ENCODE measurements at places on chromosomes 12 and 14.

GRCh38 chr14:75277008-75277814 is 1.4 kb upstream of the FOS start:
- DNase-seq, result no peak

DNA sequence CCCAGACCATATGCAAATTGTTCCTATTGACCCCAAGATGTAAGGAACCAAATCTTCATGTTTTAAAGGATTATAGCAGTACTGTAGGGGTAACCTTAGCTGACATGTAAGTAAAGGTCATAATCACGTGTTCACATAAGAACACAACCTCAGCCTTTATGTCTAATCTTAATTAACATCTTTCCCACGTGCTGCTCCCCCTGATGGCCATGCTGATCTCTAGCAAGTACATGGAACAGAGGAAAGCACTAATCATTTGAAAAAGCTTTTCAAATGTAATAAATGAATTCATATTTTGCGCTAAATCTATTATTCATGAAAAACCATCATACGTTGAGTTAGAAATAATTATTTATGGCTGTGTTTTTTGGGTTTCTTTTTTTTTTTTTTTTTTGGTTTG is 30.5 kb upstream of the ITPR2 start:
- no peak for DNase-seq

DNA sequence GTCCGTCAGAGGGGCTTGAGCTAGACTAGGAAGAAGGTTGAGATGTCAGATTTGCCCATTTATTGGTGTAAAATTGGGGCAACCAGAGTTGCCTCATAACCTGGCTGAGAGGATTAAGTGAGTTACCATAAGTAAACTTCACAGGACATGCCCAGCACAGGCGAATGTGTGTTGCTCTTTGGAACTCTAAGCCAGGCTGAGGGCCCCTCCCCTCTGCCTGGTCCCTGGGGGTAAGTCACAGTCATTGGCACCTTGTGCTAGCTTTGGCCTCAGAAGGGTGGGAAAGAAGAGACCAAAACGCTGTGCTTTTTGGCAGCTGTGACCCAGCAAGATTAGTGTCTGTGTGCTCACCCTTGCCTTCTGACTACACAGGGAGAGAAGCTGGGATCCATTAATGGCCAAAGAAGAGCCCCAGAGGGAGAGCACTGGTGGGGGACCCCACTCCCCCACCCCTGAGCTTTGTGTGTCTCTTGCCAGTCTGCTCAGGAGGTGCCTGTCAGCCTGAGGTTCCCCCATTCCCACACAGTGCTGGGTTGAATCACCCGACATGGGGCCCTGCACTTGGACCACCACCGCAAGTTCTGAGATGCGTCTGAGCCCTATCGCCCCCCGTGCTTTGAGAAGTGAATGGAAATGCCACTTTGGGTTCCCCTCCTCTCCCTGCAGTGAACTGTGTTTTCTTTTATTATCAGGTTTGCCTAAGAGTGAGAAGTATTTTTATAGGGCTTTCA is 74.1 kb downstream of the CACNA1C start:
- DNase-seq, result no peak

GRCh38 chr14:56666294-56666693 is 86.7 kb downstream of the TMEM260 start:
- DNase-seq, result no peak

DNA sequence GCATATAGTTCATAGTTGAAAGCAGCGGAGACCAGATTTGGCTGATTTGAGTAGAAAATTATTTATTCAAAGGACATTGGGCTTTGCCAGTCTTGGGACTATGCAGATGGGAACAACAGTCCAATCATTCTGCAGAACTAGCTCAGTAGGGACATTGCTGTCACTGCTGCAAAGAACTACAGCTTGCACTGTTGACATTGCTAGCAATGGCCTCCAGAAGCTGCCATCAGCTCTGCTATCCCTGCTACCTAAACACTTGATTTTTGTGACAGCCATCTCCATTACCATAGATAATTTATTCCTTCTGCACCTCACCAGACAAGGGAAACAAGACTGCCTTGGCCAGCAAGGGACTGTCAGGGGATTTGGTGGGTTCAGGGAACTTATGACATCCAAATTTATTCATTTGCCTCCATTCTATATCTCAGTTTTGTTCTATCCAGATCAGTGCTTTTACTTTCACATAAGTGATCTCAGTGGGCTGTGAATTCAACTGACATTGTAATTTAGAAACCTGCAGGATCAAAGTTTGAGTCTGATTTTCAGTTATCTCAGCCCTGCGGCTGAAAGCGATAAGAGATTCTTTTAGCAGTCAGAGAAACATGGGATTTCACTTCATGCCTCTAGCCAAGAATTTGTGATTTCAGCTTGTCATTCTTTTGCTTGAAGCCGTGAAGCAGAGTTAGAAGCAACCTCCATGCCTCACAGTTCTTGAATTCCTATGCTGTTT is 136.7 kb upstream of the FBXO33 start:
- no peak for DNase-seq

DNA sequence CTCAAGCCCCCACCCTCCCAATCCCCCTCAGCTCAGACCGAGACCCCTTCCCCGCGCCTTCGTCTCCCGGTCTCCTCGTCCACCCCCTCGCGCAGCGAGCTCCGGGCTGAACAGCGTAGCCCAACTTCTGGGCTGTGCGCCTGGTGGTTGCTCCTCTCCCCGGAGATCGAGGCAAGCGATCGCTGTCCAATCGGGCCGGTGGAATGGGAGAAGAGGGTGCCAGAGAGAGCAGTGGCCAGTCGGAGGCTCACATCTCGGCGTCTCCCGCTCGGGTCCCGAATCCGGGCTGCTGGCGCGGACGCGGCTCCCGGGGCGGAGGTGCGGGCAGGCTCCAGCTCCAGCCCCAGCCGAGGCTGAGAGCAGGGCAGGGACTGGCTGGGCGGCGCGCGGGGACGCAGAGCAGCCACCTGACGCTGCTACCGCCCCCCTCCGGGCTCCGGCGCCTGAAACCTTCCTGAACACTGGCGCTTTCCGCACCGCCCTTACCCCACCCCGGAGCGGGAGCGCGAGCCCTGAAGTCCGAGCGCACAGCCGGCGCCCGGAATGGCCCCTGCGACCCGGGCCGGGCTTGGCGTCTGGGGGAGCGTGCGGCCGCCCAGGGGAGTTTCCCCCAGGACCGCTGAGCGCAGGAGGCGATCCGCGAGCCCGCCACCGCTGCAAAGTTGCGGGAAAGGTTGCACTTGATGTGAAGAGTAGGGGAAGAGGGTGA is 508 bp upstream of the KCNH5 start:
- DNase-seq, result no peak

GRCh38 chr12:119682639-119683252 is 14.8 kb downstream of the PRKAB1 start:
- DNase-seq, result no peak
